ENCODE measurements at places on chromosomes 5 and 9.

- peak; percentile 62 for DNase-seq
Observed at GRCh38 chr9:98916660-98917059, 27.0 kb upstream of the COL15A1 start.

DNA sequence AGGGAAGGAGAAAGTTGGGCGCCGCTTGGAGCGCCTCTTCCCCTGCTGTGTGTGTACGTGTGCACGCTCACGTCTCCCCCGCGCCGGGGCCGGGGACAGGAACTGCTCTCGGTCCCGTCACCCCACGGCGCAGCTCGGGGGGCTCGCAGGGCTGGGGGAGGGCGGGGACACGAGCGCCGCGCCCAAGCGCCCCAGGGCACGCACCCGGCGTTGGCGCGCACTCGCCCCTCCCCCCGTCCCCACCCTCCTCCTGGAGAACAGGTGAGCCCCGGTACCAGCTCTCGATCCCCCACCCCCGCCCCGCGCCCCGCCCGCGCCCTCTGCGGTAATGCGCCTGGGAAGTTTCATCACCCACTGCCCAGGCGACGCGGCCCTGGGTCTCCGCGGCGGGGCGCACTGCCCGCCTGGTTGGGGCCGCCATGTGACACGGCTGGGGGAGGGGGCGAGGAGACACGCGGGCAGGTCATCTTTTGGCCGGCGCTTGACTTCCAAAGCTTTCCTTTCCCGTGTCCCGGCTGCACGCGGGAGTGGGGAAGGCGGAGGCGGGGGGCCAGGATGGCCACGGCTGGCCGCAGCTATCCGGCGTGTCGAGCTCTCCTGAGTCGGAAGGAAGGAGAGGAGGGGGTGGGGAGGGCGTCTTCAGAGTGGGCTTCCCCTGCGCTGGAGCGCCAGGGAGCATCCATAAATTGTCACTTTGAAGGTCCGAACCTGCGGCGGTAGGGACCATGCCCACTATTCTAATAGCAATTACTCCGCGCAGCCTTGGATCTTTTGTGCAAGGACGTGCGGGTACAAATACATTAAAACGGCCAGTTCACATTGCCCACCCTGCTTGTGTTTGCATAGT lies 1.5 kb upstream of the STC2 start:
- DNase-seq, result peak; percentile 87

GRCh38 chr5:147481376-147481775 lies 28.5 kb downstream of the DPYSL3 start:
- no peak for DNase-seq

GRCh38 chr9:78031444-78031892 lies at the start of gene GNAQ:
Gene GNAQ (minus strand): TSS chr9:78031811. CDS start chr9:78031235, 576 bp downstream.
- DNase-seq, result peak; percentile 46

DNA sequence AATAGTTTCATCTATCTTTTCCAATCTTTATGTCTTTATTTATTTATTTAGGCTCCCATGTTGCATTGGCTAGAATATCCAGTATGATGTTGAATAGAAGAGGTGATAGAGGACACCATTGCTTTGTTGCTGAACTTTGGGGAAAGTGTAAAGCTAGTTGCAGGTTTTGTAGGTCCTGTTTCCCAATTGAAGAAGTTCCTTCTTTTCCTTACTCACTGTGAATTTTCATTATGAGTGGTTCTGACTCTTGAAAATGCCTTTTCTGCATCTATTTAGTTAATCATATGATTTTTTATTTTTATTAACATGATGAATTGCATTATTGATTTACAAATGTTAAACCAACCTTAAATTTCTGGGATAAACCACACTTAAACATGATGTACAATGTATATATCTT lies 58.9 kb upstream of the NR3C1 start:
- no peak for DNase-seq

DNA sequence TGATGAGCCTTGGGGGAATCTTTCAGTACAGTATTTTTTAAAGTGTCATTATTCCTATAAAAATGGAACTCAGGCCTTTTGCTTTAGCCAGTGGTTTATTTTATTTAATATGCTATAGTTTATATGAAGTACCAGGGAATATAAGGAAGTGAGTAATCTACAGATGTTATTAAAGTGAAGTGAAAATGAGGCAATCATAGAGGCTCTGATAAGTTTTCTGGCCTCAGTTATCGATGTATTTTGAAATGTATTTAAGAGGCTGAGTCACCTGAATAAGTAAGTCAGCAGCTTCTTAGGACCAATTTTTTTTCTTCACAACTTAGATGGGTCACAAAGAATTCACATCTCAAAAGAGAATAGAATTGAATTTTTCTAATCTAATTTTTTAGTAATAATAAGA lies 829.0 kb downstream of the DNAH5 start:
- no peak for DNase-seq

Data from WTC11 (cell line).